ENCODE measurements at places on chromosomes 16 and 17.

DNA sequence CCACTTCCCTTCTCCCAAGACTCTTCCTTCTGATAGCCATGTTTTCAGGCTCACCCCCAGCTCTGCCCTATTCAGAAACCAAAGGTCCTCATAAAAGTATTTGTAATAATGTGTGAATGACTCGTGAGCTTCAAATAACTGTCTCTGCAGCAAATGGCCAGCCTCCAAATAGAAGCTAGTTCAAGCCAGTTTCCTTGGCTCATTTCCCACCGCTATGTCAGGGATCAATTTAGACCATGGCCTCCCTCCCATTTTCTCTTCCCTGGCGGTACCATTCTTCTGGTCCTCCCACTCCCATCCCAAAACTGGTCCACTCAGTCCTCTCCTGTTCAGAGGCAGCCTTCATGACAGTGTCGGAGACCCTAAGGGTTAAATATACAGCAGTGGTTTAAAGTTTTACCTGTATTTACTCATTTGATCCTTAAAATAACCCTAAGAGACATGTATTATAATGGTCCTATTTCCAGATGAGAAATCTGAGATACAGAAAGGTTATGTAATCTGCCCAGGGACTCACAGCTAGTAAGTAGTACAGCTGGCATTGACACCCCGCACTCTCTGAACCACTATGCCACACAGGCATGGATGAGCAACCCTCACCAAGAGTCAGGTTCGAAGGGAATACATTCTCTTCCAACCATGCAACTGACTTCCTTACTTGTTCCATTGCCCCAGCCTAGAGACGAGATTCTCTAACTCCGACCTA lies 42.9 kb downstream of the GAS7 start:
- DNase-seq, result no peak

- DNase-seq, result no peak
These were observed 113.2 kb downstream of the PRKCB start for GRCh38 chr16:23948949-23949411.

- DNase-seq, result no peak
These were observed 291.2 kb downstream of the CDH11 start for GRCh38 chr16:64830653-64831052.

GRCh38 chr17:77451245-77451893 lies 310.6 kb downstream of the SEC14L1 start:
- DNase-seq, result no peak

- no peak for DNase-seq
These were observed 181.9 kb downstream of the SNX29 start for GRCh38 chr16:12158428-12158827.

- no peak for DNase-seq
These were observed 1.8 kb upstream of the MIF4GD start for GRCh38 chr17:75272848-75273184.

DNA sequence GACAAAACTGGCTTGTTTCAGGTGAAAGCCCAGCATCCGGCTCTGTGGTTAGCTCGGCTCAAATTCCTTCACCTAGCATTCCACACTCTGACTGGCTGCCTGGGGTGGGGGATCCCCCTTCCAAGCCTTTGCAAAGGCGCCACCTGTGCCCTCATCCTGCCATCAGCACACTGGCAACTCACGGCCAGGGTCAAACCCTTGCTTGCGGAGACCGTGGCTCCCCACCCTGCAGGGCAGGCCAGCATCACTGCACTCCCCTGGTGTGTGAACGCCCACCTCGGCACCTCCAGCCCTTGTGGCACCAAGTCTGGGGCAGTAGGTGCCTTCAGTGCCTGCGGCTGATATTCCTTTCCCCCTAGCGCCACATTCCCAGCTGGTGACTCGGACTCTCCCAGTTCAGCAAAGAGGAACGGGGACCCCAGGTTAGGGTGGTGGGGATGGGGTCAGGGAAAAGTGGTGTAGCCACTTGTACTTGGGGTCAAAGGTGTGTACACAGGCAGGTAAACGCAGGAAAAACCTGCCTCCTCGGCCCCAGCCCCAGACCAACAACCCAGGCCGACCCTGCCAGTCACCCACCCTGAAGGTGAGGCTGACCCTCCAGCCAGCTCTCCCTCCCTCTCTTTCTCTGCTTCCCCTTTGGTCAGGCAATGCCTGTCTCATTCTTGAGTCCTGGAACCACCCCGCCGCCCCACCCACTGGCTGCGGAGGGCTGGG lies 1.1 kb downstream of the FLII start:
- DNase-seq, result peak; percentile 51

GRCh38 chr17:73851091-73851490 lies 206.8 kb upstream of the SDK2 start:
- no peak for DNase-seq

- DNase-seq, result no peak
These were observed 19.9 kb upstream of the HEATR6 start for GRCh38 chr17:60098578-60098977.

DNA sequence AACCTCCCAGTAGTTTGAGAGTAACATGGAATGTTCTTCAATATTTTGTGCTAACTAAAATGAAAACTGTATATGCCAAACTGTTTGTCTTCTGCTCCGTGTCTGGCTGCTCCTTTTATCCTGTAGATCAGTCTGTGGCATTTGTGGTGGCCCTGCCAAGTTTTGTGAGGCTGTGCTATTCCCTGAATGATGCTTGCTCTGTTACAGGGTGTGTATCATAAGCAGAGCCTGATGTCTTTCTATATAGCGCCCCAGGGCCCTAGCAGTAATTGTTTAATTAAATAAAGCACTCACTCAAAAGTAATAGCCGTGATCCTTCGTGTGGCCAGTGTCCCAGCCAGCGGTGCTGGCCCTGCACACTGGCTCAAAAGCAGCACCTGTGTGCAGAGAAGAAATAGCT lies 27.8 kb upstream of the NAT9 start:
- no peak for DNase-seq

- DNase-seq, result peak; percentile 15
These were observed 33.6 kb upstream of the CCR7 start for GRCh38 chr17:40598619-40599467.

DNA sequence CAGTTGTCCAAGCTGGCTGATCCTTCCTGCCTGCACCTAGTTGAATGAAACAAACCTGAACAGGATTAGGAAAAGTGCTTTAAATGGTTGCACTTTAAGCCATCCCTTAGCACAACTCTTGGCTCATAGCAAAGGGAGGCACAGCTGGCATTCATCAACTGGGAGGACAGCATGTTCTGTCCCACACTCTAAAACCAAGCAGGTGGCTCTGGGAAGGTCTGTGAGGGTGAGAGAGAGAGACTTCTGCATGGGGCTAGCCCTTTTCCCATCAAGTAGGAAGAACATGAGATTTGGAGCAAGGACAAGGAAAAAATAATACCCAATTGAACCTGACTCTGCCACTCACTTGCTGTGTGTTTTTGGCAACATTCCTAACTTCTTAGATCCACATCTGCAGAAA lies 140.9 kb upstream of the CCL2 start:
- no peak for DNase-seq

DNA sequence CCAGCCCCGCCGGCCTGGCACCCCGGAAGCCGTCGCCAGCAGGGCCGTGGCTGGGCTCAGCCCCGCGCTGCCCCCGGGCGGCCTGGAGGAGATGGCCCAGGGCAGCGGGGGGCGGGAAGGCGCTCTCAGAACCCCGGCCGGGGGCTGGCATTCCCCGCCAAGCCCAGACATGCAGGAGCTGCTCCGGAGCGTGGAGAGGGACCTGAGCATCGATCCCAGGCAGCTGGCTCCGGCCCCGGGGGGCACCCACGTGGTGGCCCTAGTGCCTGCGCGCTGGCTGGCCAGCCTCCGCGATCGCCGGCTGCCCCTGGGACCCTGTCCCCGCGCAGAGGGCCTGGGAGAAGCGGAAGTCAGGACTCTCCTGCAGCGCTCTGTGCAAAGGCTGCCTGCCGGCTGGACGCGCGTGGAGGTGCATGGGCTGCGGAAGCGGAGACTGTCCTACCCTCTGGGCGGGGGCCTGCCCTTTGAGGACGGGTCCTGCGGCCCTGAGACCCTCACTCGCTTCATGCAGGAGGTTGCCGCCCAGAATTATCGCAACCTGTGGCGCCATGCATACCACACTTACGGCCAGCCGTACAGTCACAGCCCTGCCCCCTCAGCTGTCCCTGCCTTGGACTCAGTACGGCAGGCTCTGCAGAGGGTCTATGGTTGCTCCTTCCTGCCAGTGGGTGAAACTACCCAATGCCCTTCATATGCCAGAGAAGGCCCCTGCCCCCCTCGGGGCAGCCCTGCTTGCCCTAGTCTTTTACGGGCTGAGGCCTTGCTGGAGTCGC lies 551 bp downstream of the WDR81 start:
- DNase-seq, result peak; percentile 53

DNA sequence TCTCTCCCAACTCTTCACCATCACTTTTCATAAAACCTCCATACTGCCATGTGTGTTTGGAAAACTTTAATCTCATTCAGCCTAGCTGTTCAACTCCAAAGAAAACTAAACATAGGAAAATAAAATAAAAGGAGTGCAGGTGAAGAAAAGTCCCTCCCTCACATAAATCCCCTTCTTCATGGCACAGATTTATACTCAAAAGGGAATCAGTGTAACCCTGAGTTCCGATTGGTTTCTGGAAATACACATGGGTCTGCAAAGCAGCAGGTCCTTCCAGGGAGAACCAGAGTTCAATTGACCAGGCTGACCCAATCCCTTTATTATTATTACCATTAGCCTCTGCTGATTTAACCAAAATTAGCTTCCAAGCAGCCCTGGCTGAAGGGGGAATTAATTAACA lies 8.9 kb upstream of the HOXB2 start:
- DNase-seq, result no peak

- no peak for DNase-seq
These were observed 72.8 kb downstream of the WIPI1 start for GRCh38 chr17:68384471-68384870.

GRCh38 chr17:59840329-59841090 lies 52.2 kb downstream of the TUBD1 start:
- DNase-seq, result no peak

GRCh38 chr17:50604513-50604912 lies 30.2 kb upstream of the ABCC3 start:
- DNase-seq, result no peak

DNA sequence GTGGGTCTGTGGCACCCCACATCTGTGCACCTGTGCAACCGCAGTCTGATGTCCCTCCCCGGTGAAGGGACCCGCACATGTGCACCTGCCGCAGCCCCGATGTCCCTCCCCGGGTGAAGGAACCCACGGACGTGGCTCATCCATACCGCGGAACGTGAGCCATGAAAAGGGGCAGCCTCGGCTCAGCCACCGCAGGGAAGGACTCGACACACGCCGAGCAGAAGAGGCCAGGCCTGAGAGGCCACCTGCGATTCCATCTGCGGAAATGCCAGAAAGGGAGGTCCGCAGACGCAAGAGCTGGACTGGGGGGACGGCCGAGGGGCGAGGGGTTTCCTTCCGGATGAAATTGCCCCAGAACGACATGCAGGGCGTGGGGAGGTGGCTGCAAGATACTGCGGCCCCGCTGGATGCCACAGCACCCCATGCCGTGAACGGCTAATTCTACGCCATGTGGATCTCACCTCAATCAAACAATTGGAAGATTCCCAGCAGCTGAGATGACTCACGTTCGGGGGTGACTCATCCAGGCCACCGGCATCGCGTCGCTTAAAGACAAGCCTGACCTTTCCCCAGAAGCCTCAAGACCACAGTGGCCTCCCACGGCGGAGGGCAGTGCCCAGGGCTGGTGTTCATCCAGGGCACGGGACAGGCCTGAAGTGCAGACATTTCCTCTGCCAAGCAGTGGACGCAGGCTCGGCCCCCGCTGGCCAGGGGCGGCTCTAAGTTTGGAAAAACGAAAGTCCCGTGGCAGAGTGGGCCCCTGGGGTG lies 21.0 kb downstream of the SOX8 start:
- DNase-seq, result no peak

DNA sequence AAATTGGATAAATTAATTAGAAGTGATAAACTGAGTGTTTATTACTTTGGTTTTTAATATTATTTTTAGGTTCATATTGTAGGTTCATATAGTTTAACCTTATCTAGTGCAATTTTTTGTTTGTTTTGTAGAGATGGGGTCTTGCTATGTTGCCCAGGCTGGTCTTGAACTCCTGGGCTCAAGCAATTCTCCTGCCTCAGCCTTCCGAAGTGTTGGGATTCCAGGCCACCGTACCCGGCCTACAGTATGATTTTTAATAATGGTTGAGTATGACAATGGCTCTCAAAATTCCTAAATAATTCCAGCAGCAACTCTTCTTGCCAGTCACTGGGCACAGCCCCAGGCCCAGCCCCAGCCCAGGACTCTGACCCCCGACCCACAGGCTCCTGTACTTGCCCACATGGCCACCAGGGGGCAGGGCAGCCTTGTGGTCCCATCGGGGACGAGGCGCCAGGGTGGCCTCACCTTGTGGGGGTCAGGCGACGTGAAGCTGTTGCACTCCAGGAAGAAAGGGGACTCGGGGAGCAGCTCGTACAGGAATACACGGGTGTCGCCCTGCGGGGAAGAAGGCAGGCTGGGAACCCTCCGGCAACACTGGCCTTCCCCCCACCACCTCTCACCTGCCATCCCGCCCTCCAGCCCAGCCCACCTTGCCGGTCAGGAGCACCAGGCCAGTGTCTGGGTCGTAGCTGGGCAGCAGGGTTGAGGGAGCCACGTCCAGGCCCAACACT lies 7.9 kb upstream of the PAM16 start:
- peak; percentile 35 for DNase-seq

- DNase-seq, result peak; percentile 77
These were observed 1.7 kb upstream of the NLRC3 start for GRCh38 chr16:3578610-3579551.

- no peak for DNase-seq
These were observed 24.7 kb downstream of the GDE1 start for GRCh38 chr16:19497176-19497575.

DNA sequence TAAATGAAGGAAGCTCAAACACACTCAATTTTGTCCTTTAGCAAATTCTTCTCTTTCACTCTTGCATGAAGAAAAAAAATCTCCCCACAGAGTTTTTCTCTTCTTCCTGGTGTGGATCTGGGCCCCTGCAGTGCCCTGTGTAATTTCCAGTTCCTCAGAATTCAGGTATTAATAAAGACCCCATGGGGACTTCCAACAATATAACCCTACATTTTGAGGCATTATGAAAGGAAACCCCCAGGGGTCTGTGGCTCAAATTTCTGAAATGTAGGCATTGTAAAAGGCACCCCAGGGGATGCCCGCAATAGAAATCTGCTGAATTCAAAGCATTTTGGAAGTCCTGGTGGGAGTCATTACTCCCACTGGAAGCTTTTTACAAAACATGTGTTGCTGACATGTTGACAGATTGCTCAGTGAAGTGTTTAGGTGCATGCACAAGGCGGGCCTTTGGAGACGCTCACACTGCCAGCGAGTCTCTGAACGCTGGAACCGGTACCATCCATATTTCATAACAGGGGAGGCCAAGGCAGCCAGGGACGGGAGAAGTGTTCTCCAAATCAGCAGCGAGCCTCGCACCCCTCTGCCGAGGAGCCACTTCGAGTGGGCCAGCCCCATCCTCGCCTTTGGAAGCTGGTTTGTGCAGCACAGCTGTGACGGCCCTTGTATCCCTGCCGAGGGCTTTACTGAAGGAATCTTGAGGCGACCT lies 154.0 kb downstream of the ZNF423 start:
- DNase-seq, result no peak

GRCh38 chr16:80570106-80570478 lies 29.3 kb downstream of the DYNLRB2 start:
- no peak for DNase-seq

DNA sequence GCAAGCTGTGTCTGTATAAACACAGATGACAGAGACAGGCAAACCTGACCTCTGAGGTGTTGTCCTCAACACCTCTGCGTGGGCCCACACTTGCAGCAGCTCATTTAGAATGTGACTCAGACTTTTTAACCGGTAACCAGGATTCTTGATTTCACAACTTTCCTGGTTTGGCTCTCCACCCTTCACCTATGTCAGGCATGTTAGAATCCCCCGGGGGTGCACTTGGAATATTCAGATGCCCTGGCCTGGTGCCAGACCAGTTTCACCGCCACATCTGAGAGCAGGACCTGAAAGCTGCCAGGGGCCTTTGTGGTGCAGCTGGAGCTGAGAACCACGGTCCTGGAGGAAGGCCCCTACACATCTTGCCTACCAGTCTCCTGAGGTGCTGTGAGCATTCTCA lies 4.8 kb downstream of the DHODH start:
- no peak for DNase-seq
